Activated CD8-positive, alpha-beta memory T cell treated with anti-CD3 and anti-CD28 coated beads, Interleukin-2, amount 50 U/mL, for 48 hours (primary cell): ENCODE measurements at places on chromosomes 2 and 18.

DNA sequence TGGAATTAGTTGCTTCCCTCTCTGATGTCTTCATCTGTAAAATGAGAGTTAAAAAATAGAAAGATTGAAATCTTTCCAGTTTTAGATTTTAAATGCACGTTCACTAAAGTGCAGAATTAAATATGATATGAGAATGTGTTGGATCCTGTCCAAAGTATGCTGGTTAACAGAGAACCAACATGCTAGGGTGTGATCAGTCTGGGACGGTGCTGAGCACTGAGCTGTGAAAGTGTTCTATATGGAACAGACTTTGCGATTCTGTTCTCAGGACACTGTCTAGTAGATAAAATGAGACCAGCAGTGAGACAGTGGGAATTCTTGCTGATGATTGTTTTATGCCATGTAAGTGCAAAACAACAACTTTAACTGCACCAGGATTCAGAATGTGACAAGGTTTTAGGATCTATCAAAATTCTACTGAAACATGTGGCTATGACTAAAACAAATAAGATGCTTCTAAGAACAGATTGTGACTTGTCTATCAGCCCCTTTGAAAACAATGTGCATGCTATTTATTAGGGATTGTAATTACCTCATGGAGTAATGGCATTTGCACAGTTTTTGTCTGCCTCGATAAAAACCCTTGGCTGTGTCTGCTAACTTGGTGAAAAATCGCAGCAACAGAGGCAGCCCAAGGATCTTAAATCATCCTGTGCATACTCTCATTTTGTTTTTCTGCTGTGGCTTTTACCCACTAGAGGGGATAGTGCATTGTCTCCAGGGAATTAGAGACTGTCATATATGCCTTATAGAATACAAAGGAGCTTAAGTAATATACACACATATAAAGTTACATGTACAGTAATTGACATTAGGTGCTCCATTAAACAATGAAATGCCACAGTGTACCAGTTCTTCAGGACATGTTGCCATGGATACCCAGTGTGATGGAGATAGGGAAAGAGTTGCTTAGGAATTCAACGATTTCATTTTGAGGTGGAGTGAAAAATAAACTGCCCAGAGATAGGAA is 55.1 kb downstream of the MAP3K20 start:
- DNase-seq: no peak

DNA sequence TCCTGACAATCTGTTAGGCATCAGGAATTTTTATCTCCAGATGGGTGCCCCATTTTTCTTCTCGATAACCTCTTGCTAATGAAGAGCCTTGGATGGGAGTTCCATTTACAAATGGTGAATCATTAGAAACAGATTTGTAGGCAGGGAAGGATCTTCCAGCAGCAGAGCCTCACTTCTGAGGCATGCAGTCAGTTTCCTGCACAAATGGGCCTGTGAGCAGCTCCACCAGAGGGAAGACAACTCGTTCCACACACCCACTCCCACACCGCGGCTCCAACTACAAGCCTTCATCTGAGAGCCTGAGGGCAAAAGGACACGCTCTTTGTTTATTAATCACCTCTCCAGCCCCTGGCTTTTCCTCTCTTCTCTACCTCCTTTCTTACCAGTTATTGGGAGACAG is 108.5 kb downstream of the CTAGE1 start:
- DNase-seq: no peak

GRCh38 chr2:109182426-109182825 is 53.4 kb downstream of the SH3RF3 start:
- no peak for DNase-seq

GRCh38 chr2:240519396-240520129 is 38.2 kb downstream of the ANKMY1 start:
- DNase-seq: peak; percentile 20

DNA sequence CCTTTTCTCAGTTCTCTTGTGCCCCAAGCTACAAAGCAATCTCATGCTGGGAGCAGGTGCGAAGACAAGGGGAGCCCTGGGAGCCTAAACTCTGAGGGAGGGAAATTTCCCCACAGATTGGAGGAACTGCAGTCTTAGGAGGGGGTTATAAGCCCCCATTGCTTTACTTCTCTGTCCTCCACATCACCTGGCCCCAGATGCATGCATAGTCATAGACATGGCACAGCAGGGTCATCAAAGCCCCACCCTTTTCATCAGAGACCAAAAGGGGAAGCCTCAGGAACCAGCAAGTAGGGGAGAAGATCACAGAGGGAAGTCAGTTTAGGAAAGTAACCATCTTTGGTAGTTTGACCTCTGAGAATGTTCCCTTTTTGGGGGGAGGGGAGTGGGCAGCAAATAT is 33.7 kb downstream of the LANCL1 start:
- DNase-seq: no peak

- no peak for DNase-seq
These were observed 36.4 kb downstream of the TBC1D8 start for GRCh38 chr2:101114815-101115214.

DNA sequence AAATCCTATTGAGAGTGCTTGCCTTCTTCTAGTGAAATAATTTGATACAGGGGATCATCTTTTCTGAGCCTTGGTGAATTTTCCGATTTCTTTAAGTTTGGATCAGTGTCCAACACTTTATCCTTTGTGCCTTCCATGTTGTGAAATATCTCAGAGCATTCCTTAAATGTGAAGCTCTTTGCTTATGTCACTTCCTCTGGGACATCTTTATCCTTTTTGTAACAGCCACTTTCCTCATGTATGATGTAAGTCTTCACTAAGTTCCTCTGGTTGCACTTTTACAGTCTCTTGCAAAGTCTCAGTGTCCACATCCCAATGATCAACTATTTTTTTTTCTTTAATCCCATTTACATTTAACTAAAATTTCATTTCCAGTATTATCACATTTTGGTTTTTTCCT is 254.2 kb downstream of the EN1 start:
- DNase-seq: no peak

DNA sequence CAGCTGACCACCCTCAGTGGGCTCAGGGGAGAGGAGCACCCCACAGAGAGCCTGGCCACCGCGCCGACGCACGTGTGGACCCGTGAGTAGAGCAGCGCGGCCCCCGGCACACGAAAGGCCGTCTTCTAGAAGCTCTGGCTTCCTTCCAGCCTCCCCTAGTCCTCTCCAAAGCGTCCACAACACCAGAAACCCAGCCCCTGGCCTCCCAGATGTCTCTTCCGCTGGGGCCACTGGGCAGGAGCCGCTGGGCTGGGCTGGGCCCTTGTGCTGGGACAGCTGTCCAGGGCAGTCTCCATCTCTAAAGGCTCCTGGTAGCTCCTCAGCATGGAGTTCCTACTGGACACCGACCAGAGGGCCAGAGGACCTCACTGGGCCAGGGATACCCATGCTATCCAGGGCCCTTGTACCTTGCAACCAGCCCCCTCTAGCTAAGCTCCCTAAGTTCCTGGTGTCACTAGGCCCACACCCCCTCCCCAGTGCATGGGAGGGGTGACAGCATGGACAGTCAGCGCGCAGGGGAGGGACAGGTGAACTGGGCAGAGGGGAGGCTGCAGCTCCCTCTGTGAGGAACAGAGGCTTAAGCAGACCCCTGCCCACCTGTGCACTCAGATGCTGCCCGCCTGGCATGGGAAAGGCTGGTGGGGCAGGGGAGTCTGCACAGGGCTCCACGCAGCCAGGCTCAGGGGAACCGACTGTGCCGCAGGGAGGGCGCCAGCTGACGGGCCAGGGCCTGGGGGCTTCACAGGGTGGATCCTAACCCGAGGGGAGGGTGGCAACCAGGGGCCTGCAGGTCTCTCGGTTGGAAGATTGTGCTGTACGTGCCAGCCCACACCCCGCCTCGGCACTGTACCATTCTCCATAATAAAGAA is 32.9 kb downstream of the MTERF4 start:
- no peak for DNase-seq

DNA sequence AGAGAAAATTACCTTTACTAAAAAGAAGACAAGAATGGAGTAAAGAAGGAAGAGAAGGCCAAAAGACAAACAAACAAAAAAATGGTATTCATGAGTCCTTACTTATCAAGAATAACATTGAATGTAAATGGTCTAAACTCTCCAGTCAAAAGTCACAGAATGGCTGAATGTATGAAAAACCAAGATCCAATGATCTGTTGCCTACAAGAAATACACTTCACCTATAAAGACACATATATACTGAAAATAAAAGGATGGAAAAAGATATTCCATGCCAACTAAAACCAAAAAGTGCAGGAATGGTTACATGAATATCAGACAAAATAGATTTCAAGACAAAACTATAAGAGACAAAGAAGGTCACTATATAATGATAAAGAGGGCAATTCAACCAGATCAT is 65.0 kb upstream of the ASXL3 start:
- DNase-seq: no peak

DNA sequence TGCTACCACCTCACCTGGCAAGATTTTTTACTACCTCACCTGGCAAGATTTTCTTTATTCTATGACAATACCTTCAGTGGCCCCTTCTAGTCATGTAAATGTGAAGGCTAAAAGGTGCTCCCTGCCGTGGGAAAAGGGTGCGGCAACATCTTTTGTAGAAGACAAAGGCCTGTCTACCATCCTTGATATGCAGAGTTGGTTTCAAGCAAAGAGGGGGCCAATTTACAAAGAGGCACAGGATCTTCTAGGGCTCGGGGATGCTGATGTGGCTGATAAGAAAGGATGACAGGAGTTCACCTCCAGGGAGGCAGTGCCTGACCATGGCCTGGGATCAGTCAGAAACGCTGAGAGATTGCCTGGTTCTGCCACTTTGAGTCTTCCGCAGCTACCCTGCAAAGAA is 165.4 kb upstream of the SLC1A4 start:
- DNase-seq: no peak

- DNase-seq: no peak
These were observed 11.2 kb downstream of the ASPRV1 start for GRCh38 chr2:69950241-69950640.

- no peak for DNase-seq
These were observed 204.3 kb downstream of the GULP1 start for GRCh38 chr2:188495969-188496431.

DNA sequence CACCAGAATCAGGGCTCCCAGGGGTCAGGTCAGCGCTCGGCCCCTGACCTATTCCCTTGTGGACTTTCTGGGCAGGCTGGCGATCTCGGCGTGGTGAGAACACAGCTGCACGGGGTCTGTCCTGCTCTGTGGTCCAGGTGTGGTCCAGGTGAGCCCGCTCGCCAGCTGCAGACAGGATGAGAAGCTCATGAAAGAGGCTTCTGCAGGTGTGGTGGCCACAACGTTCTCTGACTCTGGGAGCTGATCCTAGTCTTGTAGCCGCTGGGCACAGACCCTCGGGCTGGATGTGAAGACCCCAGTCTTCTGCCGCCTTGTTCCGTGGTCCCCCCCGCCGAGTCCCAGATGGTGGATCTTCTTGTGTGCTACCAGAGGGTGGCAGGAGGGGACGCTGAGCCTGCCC is 129.7 kb downstream of the RTP5 start:
- DNase-seq: peak; percentile 47

GRCh38 chr2:187360286-187360685 is 87.8 kb downstream of the CALCRL start:
- DNase-seq: no peak

DNA sequence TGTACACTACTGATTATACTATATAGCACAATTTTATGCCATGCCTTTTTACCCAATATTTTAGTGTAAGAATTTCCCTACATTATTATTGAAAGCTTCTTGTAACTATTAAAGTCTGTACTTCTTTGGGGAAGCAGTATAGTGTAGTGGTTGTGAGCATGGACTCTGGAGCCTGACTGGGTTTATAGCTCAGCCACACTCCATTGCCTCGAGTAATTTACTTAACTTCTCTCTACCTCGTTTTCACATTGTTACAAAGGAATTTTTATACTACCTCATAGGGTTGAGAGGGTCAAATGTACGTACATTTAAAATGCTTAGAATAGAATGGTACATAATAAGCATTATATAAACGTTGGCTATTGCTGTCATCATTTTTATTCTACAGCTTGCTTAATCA is 139.2 kb downstream of the UBR3 start:
- DNase-seq: no peak

- DNase-seq: no peak
These were observed 193.9 kb upstream of the HS6ST1 start for GRCh38 chr2:128512379-128513115.

DNA sequence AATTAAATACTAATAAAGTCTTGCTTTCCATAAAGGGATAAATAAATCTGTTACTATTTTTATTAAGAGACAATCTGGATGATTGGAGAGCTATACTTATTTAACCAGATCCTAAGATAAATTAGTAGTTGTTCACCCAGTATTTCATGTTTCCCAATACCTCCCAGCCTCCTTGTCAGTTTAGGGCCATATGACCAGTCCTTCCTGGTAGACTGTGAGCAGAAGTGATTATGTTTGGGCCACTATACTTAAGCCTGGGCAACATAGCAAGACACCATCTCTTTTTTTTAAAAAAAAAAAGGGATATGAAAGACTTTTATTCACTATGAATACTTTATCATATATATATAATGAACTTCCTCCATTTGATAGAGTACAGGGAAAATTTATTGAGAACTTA is 48.8 kb upstream of the PPM1B start:
- no peak for DNase-seq

- DNase-seq: no peak
These were observed 33.9 kb downstream of the EVA1A start for GRCh38 chr2:75526842-75527241.

GRCh38 chr2:48412443-48413250 is 117.3 kb upstream of the STON1 start:
- no peak for DNase-seq

DNA sequence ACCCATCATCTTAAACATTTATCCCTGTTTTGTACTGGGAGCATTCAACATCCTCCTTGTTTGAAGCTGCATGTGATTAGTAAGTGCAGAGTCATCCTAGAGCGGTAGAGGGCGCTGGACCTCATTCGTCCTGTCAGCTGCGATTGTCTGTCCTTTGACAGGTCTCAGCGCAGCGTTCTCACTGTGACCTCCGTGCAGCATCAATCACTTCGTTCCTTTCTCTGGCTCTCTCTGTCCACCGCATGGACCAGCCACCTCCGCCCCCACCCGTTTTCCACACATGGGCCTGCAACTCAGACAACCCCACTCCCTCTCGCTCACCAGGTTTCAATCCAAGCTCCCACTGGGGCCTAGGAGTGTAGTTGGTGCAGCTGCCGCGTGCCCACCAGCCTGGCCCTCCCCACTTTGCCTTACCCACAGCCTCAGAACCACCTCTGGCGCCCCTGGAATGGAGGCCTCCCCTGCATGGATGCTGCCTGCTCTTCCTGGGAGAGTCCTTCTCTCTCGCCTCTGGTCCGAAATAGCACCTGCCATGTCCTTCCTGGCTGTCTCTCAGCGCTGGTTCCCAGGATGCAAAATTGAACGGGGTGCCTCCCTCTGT is 90.5 kb downstream of the NDUFA10 start:
- peak; percentile 80 for DNase-seq

DNA sequence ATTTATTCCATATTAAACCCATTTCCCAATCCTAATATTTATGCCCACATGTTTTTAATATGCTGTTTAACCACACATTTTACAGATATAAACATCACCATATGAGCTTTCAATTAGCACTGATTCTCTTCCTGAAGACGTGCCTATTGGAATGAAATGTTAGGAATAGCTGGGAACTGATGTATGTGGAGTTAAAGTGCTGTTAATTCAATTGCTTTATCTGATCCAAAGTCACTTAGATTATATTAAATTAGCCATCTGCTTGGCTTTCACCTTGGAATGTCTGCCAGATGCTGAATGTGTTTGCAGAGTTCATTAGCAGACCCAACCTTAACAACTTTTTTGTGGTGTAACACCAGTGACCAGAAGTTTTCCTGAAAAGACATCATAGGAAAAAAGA is 942.9 kb upstream of the KLHL29 start:
- no peak for DNase-seq
